Stimulated activated CD4-positive, alpha-beta T cell treated with anti-CD3 and anti-CD28 coated beads, TNF-alpha, amount 100 ng/mL, for 1 hour (primary cell): ENCODE measurements at places on chromosomes 2 and 18.

GRCh38 chr2:73386342-73386868 is 769 bp downstream of the ALMS1 start:
- DNase-seq = no peak

GRCh38 chr2:70527447-70528080 is 26.1 kb downstream of the TGFA start:
- DNase-seq = no peak

DNA sequence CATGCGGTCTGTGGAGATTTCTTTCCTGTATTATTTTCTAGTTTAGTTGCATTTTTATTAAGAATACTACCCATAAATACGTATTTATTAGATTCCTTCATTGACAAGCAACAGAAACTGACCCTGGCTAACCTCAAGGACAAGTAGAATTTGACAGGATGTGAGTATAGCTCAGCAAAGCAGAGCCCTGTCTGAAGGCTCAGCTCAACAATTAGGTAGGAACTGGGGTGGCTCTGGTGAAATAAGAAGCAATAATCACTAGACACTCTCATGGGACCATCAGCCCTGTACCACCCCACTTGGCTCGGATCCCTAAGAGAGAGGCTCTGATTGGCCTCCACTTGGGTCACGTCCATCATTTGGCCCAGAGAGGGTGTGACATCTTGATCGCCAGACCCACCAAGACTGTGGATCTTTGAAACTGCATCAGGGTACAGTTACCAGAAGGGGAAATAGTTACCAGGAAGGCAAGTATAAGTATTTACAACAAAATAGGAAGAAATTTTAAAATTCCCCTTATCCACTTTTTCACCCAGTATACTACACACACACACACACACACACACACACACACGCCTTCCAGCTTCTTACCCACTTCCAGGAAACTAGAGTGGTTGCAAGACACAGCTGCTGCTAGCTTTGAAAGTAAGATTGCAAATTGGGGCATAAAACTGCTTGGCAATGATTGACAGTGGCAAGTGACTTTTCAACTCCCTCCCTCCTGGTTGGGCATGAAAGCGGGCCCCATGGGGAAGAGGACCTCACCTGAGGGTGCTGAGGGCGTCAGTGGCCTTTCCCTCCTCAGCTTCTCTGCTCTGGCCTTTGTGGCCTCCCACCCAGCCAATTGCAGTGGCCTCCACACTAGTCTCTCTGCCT is 41.8 kb downstream of the KCTD18 start:
- no peak for DNase-seq

DNA sequence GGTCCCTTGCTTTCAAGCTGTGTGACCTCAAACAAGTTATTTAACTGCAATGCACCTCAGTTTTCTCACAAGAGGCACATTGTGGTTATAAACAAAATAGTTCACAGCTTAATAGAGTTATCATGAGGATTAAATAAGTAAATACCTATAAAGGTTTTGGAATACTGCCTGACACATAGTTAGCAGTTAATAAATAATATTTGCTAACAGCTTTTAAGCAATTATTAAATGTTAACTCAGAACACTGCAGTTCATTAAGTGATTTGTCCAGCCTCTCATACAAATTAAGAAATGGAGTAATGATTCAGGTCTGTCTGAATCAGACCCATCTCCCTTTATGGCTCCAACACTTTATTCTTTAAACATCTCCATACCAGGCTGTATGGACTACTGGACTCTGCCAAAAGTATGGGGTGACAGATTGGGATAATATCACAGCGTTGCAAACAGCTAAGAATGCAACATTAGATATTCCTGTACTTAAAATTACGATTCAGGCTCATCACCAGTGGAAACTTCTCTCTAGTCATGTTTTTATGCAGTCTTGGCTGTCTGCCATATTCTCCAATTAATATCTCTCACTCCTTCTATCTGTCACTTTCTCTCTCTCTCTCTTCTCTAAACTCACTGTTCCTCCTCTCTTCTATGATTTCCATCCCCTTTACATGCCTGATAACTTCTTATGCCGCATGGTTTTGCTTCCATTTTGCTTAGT is 370.6 kb upstream of the UBE2E3 start:
- no peak for DNase-seq

GRCh38 chr2:238252766-238253630 is 13.2 kb upstream of the HES6 start:
- DNase-seq = no peak

- no peak for DNase-seq
Measured at GRCh38 chr2:49177194-49177593, 22.9 kb upstream of the FSHR start.

GRCh38 chr2:12806549-12807242 is 90.0 kb downstream of the TRIB2 start:
- no peak for DNase-seq

DNA sequence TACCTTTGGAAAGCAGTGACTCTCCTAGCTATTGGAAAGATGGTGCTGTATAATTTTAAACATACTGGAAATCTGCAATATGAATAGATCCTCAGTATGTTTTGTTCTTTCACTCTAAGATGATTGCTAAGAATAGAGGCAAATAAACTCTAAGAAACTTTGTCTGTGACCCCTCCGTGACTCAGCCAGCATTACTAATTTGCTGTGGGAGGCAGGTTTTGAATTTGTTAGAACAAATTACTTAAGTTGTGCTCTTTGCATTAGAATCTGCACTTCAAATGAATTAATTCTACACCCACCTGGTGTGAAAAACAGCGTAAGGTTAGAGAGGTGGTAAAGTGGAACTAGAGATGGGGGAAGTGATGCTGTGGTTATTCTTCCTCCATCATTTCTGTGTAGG is 142.2 kb downstream of the RAPGEF4 start:
- no peak for DNase-seq

- no peak for DNase-seq
Measured at GRCh38 chr18:808502-808901, 3.5 kb downstream of the YES1 start.

- no peak for DNase-seq
Measured at GRCh38 chr2:145802133-145802532, 1282.2 kb upstream of the ZEB2 start.

DNA sequence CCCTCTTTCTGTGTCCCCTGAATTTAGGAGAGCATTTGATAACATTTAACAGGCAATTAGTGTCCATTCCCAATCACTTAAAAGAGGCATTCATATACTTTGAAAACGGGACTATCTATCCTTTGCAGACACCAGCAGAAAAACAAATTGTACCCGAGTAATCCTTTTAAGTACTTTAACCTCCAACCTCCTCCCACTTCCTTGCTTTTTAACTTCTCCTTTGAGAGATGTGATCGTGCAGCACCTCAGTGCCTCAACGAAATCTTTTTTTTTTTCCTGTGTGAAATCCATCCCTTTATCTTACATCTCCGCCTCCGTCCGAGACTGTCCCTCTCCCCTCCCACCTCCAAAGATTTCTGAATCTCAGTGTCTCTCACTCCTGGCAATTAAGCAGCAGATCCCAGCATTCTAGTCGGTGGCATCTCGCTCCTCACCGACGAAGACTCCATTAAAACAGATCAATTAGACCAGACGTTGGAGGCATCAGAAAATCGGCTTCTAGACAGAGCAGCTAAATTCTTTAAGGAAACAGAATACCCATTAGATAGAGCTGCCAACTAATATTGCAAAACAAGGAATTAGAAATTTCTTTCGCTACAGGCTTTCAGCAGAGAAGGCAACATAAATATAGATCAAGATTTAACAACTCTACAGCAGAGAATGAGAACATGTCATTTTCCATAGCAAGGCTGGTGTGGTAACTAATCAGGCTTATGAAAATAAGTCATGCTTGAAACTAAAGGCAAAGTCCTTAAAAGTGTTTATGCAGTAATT is 1.9 kb upstream of the TMEFF2 start:
- DNase-seq = no peak

DNA sequence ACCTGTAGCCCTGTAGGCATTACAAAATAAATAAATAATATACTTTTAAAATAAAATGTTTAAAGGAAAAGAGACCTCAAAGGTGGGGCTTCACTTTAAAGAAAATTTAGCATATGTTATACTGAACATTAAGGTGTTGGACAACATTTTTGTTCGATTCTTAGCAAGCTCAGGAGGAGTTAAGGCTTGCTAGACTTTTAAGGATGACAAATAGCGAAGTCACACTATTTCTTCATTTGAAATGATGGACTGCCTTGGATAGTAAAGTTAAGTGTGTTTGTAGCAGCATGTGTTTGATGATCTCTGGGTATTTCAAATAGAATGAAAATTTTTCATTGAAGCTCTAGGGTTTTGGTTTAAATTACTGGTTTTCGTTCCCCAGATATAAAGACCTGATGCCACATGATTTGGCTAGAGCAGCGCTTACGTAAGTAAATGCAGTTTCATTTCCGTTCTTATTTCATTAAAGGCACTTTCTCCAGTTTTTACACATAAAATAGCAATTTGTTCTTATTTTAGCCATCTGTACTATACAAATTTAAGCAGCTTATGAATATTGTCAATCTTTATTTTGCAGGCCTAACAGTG is 24.9 kb downstream of the HADHB start:
- DNase-seq = no peak

- no peak for DNase-seq
Measured at GRCh38 chr18:5178519-5178918, 18.5 kb downstream of the AKAIN1 start.
